ENCODE measurements at places on chromosomes 2 and 18.

DNA sequence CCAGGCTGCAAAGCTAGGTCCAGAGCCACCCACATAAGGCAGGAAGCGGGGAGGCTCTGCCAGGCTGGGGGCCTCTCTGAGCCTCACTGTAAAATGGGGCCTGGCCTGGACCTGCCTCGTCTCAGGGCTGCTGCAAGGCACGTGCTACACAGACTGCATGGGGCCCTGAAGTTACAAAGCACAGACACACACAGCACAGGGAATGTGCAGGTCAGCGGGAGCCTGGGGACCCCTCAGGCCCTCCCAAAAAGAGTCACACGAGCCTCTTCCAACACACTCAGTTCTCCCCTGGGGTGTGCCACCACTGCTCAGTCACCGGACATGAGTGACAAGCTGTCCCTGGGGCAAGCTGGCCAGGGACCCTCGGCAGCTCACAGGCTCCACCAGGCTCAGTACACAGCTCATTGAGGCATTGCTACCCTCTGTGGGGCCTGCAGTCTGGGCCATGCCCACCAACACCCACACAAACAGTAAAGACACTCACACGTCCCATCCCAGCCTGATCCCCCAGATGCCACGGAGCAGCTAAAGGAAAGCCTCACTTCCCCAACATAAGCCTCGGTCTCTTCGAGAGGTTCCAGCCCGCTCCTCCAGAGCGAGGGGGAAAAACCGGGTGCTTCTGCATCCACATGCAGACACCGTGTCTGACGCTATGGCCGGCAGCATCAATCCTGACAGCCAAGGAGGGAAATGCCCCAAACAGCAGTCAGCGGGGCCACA lies 33.7 kb downstream of the BOK start:
- DNase-seq: no peak

DNA sequence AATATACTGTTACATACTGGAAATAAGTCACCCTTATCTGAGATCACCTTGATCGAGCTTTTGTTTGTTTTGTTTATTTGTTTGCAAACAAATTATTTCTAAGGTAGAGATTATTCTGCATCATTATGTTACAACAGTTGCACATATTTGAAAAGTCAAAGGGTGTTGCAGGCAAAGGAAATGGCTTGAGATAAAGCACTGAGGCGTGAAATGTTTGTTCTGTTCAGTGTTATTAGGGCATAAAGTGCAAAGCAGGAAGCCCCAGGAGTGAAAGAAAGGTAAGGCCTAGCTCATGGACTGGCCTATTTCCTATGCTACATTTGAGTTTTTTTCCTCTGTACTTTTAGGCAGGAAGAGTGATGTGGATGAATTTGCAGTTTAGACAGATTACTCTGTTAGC lies 1815.6 kb upstream of the LRRTM1 start:
- no peak for DNase-seq

- DNase-seq: no peak
Measured at GRCh38 chr2:100683231-100683630, 120.4 kb downstream of the PDCL3 start.

DNA sequence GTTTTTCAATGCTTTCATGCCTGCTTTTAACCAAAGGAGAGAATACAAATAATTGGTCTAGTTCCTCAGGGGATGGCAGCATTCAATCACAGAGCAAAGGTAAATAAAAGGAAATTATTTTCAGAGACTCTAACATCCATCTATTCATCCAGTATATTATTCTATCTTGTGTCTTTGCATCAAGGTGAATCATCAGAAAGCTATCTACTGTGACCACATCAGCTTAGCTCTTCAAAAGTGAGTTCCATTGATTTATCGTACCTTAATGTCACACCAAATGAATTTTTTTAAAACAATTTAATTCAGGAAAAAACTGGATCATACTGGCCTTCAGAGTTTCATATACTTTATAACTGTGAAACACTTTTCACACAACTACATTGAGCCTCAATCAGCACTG lies 66.1 kb downstream of the CHN1 start:
- DNase-seq: no peak

DNA sequence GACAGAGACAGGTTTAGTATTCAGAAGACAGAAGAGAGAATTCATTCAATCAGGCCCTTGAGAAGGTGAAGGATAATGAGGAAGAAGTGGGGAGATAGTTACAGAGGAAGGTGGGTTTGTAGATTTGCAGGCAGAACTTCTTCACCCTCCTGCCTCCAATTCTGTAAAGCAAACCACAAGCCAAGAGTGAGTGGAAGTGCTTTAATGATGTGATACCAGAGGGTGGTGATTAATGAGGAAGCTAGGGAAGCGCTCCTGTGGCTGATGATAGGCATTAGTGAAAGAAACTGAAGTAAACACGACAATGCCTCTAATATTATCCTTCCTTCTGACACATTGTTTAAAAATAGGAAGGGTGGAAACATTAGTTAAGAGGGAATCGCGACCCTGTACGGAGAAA lies 78.2 kb downstream of the CAPN13 start:
- peak; percentile 17 for DNase-seq

- no peak for DNase-seq
Measured at GRCh38 chr2:105510761-105511528, 112.1 kb upstream of the FHL2 start.

DNA sequence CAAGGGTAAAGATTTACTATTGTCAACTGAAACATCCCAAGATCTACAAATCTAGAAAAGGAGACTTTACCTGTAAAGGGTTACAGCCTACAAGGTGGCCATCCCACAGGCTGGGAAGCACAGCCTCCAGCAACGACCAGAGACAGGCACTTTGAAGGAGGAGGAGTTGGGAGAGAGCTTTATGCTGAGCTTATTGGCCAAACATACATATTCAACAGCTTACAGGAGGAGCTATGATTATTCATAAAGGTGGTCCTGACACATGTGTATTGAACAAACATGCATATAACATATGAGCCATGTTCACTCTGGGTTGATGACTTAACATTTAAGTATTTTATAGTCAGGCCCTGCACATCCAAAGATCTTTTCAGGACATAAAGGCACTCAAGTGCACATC lies 11.1 kb upstream of the ABCA12 start:
- DNase-seq: no peak

- DNase-seq: peak; percentile 77
Measured at GRCh38 chr18:10499230-10499629, 26.6 kb upstream of the NAPG start.

- no peak for DNase-seq
Measured at GRCh38 chr18:3212657-3213056, 7.1 kb downstream of the MYOM1 start.

DNA sequence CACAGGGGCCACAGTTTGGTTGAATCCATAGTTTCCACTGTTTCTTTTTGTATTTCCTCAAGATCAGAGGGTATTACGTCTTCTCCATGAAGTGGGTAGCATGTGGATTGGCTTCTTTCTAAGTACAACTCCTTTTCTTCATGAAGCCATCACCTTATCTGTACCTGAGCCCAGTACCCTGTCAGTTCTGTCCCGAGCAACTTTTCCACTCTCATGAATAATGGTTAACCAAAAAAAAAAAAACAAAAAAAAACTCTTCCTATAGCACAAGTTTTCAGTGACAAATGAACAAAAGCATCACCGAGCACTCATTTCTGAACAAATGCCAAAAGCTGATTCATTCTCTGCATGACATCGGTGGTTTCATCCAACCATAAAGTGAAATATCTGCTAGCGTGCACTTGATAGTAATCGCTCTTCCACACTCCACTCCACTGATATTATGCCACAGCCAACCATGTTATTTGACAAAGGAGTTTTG lies 53.0 kb upstream of the CCDC150 start:
- no peak for DNase-seq

GRCh38 chr2:74497777-74498499 lies 1.5 kb downstream of the LBX2 start:
- DNase-seq: no peak

- no peak for DNase-seq
Measured at GRCh38 chr2:10783421-10783820, 29.2 kb downstream of the PDIA6 start.

DNA sequence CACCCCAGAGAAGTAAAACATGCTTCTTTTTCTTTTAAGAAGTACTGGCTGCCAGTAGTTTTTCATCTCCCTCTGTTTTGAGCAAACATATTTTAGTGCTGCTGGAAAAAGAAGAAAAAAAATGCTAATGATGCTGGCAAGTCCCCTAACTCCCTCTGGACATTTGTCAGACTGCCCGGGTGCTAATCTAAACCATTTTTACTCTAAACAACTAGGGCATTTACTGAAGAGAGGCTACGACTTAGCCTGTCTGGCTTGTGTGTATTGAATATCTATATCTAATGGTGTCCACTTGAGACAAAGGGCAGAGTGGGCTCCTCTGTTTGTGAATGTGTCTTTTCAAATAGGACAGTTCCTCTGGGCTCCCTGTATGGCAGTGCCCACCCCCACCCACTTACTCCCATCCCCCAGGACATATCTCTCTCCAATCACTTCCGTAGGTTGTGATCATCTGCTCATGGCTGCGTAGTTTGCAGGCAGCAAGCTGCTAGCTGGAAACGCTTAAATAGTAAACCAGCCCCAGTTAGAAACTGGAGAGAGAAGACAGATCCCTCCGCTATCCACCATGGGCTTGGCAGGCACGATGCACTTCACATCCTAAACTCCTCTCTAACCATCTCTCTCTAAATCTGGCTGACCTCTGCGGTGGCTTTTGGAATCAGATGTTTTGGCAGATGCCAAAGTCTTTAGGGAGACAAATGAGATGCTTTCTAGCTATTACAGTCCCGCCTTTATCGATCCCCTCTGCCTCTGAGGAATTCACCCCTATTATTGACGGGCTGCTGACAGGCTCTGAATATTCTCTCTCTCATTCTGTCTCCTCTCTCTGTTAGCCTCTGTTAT lies 58.3 kb downstream of the DOCK10 start:
- no peak for DNase-seq

DNA sequence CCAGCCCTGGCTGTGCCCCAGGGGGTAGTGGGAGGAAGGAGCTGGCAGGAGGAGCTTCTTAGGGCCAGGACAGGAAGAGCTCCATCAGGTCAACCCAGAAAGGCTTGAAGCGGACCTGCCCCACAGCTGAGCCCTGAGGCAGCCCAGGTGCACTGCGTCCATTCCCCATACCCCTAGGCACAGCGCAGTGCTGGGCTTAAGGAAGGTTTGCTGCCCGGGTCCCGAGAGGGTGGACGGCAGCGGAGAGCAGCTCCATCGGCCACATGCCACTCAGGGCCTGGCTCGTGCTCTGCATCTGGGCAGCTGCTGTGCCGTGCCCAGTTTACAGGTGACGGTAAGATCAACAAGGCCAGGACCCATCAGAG lies 26.4 kb downstream of the DNMT3A start:
- DNase-seq: no peak

DNA sequence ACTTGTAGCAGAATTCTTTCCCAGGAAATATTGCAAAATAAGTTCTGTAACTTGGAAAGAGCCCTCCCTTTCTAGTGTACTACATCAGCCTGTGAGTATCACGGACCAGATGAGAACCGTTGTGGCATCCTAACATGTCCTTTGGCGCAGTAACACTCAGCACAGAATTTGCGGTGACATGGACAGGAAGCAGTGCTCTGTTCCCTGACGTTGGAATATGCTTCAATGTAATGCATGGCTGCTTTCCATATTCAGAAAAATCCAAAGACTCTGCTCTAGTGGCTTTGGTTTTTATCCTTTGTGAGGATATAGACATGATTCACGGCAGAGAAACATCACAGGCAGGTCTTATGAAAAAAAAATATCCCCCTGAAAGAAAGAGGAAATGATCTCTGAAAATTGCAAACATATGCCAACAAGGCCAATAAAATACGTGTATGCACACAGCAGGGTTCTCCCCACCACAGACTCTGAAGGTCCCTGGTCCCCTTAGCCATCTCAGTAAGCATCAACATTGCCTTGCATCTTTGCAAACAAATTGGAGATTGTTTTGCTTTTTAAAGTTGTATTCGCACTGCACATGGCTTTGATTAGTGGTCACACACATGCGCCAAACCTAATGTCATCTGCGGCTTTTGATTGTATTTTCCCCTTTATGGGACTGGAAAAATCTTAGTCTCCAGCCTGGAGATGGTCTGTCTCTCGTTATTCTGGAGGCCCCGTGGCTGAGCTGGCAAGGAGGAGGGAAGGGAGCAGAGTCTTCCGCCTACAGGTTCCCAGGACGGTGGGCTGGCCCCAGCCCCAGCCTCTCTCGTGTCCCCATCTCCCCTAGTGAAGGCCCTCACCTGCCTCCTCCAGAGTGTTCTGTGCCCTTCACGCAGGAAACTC lies 122.9 kb downstream of the COPS8 start:
- DNase-seq: no peak

GRCh38 chr2:176745543-176746200 lies 466.9 kb upstream of the HNRNPA3 start:
- no peak for DNase-seq

- peak; percentile 21 for DNase-seq
Measured at GRCh38 chr18:61935362-61935761, 42.6 kb upstream of the RNF152 start.

GRCh38 chr2:26726228-26726627 lies 33.7 kb downstream of the KCNK3 start:
- DNase-seq: no peak

DNA sequence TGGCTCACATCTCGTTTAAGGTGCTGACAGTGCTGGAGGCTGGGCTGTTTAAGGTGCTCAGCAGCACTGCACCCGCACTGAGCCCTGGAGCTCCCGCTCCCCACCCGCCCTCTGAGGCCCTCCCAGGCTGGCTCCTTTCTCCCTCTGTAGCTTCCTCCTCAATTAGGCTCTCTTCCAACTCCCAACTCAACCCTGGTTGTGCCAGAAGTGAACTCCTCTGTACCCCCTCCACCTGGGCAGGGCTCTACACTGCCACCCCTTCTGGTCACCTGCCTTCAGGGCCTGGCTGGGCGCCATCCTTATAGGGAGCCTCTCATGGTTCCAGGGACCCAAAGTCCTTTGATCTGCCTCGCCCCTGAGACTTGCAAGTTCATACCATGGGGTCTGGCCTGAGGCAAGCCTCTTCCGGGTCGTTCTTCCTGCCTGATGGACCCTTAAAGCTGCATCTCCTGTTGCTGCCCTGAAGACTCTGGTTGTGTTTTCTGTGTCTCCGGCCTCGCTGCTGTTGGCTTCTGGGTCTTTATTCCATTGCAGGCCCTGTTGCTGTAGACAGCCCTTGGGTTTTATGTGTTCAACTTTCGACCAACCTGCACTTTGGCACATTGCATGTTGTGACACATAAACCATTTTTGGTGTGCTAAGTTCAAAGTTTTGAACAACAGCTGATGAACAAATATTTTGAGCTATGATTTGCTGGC lies 199.6 kb downstream of the LDLRAD4 start:
- no peak for DNase-seq

DNA sequence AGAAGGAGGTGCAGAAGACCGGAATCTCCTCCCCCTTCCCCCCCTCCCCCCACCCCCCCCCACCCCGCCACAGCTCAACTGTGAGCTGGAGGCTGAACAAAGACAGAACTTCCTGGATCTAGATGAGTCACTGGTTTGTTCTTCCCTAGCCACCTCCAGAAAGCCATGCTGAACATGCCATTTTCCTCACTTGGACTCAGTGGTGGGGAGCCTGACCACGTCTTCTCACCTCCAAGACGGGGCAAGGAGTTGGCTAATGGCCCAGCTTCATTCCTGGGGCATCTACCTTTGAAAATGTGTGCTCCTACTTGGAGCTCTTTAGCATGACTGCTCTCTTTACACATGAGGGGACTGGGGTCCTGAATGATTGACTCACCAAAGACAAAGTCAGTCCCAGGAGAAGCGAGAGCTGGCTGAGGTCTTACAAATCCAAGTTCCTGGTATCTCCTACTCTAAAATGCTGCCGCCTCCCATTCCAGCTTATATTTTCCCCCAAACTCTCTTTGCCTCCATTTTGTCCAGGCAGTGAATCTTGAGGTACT lies 22.6 kb upstream of the FZD5 start:
- DNase-seq: peak; percentile 45

GRCh38 chr2:24899361-24899910 lies 20.6 kb downstream of the ADCY3 start:
- DNase-seq: no peak
